Fibroblast of skin of back (primary cell): ENCODE measurements at places on chromosomes 13 and 19.
A peak's percentile ranks its signal among the peaks of the same experiment; 100 is the strongest.

- no peak for DNase-seq
Observed at GRCh38 chr19:33024398-33024797, 40.3 kb downstream of the RHPN2 start.

DNA sequence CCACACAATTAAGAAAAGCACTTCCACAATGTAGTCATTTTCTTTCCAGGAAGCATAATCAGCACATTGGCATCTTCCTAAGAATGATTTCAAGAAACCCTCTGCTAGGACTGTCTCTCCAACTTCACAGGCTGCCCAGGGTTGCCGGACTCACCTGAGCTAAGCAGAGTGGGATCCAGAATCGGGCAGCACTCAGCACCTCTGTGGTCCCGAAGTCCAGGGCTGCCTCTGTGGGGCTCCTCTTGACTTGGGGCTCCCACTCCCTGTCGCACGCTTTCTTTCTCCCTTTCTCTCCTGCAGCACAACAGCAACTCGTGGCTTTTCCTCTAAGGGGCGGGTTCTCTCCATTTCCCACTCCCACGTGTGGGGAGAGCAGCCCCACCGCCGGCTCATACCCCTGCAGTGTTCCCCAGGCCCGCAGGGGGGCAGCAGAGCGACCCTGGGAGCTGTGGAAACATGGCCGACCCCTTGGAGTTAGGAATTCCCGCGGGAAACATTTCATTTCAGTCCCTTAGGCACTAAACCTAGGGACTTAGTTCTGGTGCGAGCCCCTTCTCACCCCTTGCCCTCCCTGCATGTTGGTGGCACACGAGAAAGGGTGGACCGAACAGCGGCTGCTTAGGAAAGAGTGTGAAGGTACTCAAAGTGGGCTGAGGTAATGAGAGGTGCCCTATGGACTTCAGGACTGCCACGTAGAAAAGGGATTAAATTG is at the start of gene TMEM272:
Gene TMEM272, minus strand, starts transcription at position 316 of the 712 bp plus-strand sequence. CDS start 6,647 bp downstream, outside the sequence.
- DNase-seq, result peak; percentile 39

DNA sequence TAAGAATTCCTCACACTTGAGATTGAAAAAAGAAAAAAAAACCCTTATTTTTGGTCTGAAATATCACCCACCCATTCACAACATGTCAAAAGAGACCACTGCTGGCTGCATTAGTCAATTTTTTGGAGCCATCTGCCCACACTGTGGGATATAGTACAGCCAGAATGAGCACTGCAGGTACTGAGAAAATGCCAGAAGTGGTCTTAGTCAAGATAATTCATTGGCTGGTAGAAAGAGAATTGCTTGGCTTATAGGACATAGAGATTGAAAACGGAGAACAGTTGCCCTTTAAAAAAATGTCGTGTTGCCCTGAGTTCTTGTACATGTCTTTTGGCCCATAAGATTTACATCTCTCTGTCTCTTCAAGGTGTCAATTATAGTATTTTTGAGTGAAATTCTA is 1899.5 kb downstream of the OLFM4 start:
- DNase-seq, result no peak

DNA sequence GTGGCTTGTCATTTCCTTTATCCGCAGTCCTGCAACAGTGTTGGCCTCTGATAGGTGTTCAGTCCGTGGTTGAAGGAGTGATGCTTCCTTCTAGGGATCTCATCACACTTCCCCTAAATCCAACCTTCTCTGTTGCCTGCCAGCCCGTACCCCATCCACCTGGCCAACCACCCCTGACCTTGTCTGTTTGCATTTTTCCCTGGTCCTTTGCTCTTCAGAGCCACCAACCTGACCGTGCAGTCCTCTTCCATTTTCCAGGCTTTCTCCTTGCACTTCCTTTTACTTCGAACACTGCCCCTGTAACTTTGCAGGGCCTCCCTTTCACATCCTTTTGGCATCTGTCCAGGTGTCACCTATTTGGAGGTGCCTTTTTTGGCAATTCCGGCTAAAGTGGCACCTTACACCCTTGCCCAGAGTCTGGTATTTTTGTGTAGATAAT is 696 bp downstream of the ZNF460 start:
- DNase-seq, result no peak

GRCh38 chr19:40627486-40628279 is 26.5 kb downstream of the LTBP4 start:
- no peak for DNase-seq

DNA sequence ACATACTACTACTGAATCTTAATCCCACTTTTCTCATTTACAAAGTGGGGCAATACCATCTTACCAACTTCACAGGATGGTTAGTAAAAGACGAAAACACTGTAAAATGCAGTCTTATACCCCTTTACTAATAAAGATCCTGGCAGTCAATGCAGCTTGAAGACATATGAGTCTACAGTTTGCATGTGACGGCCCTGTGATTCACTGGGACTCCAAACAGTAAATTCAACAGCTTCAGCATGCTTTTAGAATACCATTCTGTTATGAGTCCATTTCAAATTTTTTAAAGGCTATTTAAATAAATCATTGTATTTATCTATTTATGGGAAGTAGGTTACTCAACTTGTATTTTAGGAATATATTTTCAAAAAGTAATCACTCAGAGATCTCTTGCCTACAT is 629.1 kb downstream of the LIG4 start:
- peak; percentile 50 for DNase-seq

DNA sequence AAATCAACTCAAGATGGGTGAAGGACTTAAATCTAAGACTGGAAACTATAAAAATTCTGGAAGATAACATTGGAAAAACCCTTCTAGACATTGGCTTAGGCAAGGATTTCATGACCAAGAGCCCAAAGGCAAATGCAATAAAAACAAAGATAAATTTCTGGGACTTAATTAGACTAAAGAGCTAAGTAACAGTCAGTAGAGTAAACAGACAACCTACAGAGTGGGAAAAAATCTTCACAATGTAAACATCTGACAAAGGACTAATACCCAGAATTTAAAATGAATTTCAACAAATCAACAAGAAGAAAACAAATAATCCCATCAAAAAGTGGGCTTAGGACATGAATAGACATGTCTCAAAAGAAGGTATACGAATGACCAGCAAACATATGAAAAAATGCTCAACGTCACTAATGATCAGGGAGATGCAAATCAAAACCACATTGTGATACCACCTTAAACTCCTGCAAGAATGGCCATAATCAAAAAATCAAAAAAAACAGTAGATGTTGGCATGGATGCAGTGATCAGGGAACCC is 6.3 kb upstream of the RFX1 start:
- DNase-seq, result no peak

GRCh38 chr13:111861766-111862366 is 205.1 kb upstream of the SOX1 start:
- no peak for DNase-seq

DNA sequence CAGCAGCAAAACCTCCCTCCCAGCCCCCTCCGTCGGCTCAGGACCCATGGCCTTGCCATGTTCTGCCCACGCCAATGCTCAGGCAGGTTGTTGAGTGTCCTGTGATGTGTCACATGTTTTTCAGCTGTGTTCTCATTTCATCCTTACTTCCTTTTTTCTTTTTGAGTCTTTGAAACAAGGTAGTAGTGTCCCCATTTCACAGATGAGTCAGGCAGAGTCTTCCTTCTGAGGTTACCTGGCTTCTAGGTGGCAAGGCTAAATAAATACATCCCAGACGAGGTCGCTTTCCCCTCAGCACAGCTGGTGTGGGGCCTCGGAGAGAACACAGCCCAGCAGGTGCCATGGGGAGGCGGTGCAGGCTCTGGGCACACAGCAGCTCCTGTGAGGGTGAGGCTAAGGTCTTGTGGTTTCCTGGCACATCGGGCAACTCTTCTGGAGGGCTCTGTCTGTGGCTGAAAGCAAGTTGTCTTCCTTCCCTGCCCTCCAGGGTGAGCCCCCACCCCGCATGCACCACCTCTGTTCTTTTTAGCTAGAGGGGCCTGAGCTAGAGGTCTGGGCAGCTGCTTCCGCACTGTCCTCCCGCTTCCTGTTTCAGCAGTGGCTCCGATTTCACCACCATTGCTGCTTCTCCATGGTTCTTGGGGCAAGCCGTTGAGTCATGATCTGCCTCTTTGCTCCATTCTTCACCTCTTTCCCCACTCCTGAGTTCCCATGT is 15.1 kb downstream of the PRAM1 start:
- DNase-seq, result no peak

GRCh38 chr19:11269408-11269807 is 7.1 kb upstream of the DOCK6 start:
- DNase-seq, result peak; percentile 38
